ENCODE measurements at places on chromosomes 7 and 10.

GRCh38 chr7:147774461-147774860, 816.1 kb upstream of the C7orf33 start:
- no peak for DNase-seq

DNA sequence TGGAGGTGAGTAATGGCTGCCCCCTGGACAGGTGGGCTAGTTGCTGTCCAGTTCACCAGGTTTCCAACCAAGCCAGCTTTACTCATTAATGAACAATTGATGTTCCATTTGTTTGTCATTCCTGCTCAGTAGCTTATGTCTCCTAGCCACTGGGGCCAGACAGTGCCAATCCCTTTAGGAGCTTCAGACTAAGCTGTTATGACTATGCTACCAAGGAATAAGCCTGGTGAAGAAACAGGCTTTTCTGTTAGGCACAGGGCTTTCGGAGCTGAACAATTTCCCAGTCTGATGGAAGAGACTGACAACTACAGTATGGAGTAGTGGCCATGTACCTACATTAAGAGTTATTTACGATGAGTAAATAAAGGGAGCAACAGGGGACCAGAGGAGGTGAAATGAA, 2.1 kb upstream of the FMC1 start:
- DNase-seq: no peak

DNA sequence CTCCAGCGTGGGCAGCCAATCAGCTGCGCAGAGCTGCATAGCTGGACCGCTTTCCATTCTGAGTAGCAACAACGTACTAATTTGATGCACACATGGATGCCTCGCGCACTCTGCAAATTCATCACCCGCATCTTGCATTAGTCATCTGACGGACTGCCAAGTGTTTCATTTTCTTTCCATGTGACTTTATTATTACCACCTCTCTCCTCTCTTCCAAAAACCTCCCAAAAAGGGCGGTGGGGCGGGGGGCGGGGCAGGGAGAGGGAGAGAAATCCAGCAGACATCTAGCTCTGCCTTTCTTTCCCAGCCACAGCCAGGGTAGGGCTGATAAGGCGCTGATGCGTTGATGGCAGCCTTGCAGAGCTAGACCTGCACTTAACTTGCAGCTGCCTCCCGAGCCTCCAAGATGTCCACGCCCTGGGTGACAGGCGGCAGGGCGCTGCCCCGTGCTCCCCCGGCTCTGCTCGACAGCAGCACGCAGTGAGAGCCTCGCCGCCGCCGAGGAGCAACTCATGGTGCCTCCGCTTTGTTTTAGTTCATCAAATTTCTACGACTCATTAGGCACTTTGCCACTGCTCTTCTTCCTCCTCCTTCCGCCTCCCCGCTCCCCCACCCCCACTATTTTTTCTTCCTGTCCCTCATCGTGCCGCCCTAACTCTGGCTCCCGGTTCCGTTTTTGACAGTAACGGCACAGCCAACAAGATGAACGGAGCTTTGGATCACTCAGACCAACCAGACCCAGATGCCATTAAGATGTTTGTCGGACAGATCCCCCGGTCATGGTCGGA, 147.3 kb downstream of the CELF2 start:
- no peak for DNase-seq

DNA sequence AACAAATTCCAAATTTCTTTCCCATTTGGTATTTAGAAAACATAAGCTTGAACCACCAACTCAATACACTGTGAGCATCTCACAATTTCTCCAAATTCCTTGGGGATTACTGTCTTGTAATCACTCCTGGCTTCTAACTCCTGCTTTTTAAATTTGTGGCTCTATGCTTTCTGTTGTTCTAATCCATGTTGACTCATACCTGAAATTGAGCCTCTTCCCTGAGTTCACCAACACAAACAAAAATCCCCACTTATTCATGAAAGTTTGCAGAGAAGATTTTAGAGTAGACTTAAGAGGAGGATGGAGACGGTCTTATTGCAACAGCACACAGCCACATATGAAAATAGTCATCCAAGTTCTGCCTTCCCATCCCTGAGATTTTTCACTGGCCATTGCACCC, 252.5 kb downstream of the PTEN start:
- DNase-seq: no peak

GRCh38 chr10:121325490-121326231, 272.6 kb downstream of the FGFR2 start:
- DNase-seq: no peak

DNA sequence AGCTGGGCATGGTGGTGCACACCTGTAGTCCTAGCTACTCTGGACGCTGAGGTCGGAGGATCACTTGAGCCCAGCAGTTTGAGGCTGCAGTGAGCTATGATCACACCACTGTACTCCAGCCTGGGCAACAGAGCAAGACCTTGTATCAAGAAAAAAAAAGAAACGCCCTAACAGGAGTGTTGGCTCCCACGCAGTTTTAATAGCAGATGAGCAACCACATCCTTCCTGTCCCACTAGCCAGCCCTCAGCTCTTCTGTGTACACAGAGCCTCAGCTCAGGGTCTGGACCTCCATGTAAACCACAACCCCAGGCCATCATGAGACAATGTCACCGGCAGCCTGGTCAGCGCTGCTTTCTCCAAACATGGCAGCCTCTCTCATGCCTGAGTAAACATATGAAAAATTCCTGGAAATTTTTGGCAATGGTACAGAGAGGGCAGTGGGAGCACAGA, 108.2 kb downstream of the PIP4K2A start:
- DNase-seq: no peak

All from SK-N-MC (cell line).